ENCODE measurements at places on chromosomes 6 and 20.

- H3K27me3 ChIP-seq: no peaks in the 10 kb centered on the region
- H3K4me1 ChIP-seq: peaks cover 57% of the 10 kb centered on the region
- DNase-seq: no peak
- peaks cover 23% of the 10 kb centered on the region for H3K36me3 ChIP-seq
- H3K4me3 ChIP-seq: no peak overlapping the region
- H3K27ac ChIP-seq: no peak overlapping the region
These were observed 37.4 kb downstream of the ATXN1 start for GRCh38 chr6:16723826-16724225.

DNA sequence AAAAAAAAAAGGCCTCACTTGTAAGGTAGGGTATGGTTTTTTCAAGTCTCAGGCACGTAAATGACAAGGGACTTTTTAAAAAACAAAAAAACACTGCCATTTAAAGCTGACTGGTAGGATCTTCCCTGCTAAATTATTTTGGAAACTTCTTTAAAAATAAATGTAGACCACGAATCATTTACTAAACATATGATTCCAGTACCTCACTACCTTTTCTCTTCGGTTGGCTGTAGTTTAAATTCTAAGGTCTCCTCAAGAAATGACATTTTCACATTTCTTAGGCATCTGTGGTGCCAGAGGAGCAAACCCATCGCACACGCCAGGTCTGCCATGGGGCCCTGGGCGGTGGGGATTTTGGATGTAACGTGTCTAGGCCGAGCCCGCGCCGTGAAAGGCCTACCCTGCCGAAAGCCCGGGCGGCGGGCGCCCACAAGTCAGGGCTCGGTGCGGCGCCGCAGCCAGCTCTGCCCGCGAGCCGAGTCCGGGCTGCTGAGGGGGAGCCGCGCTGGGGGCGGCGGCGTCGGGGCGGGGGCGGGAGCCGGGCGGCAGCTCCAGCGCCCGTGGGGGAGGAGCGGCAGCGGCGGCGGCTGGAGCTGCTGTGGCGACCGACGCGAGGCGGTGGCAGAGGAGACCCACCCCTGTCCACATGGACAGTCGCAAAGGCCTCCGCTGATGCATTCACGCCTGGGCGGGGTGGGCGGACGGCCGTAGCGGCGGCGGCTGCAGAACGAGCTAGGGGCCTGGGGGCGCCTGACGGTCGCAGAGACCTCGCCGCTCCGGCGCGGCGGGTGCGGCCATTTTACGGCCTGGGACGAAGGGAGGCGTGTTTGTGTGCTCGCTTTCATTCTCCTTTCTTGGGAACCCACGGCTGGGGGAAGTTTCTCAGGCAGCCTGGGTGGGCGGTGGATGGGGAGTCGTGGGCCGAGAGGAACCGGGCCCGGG, at the start of gene SENP6:
SENP6 (plus strand) TSS at position 577 of the 942 bp plus-strand sequence. CDS start 645 bp downstream, outside the sequence.
- DNase-seq: peak; percentile 68
- peak within 1 kb of the TSS; percentile 100 for H3K27ac ChIP-seq
- H3K36me3 ChIP-seq: peaks cover 5% of the 10 kb centered on the region
- peaks cover 35% of the 10 kb centered on the region for H3K4me1 ChIP-seq

- peaks cover 21% of the 10 kb centered on the region for H3K4me1 ChIP-seq
- peaks cover under 1% of the 10 kb centered on the region for H3K36me3 ChIP-seq
- no peak overlapping the region for H3K4me3 ChIP-seq
- no peaks in the 10 kb centered on the region for H3K27me3 ChIP-seq
- no peak overlapping the region for H3K27ac ChIP-seq
These were observed 31.3 kb downstream of the TRAM2 start for GRCh38 chr6:52545406-52546119.

GRCh38 chr6:41777551-41778285, 2.0 kb downstream of the FRS3 start:
- H3K27me3 ChIP-seq: no peaks in the 10 kb centered on the region
- H3K27ac ChIP-seq: no peak overlapping the region
- peaks cover 13% of the 10 kb centered on the region for H3K4me1 ChIP-seq

- H3K4me1 ChIP-seq: no peaks in the 10 kb centered on the region
- DNase-seq: no peak
- H3K36me3 ChIP-seq: no peaks in the 10 kb centered on the region
- no peak overlapping the region for H3K27ac ChIP-seq
These were observed 71.3 kb upstream of the FOXC1 start for GRCh38 chr6:1538369-1538768.

DNA sequence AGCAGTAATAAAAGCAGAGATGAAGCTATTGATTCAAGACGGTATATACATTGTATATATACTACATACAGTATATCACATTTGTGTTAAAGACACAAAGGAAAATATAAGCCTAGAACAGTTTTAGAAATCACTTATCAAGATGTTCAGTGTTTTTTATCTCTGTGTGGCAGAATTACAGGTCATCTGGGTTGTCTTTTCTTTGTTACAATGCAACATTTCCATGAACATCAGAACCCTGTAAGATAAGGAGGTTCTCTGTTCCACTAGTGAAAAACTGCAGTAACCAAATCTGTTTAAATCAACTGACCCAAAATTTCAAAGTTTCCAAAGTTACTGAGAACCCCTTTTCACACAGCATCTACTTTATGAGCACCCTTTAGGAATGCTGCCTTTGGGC, 42.2 kb downstream of the B4GALT5 start:
- peaks cover 89% of the 10 kb centered on the region for H3K4me1 ChIP-seq
- DNase-seq: no peak
- no peaks in the 10 kb centered on the region for H3K27me3 ChIP-seq

DNA sequence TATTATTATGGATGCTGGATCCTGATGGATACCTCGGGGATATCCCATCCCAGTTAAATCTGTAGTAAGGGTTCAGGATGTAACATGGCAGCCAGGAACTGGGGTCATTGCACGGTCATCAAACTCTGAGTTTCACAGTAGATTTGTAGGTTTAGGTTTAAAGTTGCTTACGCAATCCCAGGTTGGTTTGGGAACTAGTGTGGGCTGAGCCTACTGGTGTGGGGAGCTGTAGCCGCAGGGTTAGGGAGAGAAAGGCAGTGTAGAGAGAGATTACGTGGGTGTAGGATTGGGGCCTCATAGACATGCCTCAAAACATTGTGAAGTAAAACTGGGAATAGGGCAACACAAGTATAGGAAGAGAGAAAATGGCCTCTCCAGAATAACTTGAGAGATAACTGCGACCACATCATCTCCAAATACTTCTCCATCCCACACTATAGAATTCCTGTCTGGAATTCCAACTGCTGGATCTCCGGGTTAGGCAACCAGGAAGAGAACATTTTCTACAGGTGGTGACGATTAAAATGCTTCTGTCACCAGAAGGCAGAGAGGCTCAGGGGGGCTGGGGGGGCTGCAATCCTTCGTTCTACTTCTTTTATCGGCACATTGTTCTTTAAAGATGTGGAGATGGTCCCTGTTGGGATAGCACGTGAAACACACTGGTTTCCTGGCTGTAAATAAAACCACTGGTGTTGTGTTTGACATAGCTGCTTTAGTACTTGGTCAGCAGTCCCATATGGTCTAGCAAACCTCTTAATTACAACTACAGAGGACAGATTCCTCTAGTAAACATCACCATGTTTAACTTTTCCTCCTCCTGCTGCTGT, 44.9 kb upstream of the TMEM170B start:
- no peak for DNase-seq
- H3K4me1 ChIP-seq: peaks cover 26% of the 10 kb centered on the region
- H3K4me3 ChIP-seq: no peak overlapping the region
- no peaks in the 10 kb centered on the region for H3K27me3 ChIP-seq
- no peak overlapping the region for H3K27ac ChIP-seq
- no peaks in the 10 kb centered on the region for H3K36me3 ChIP-seq

DNA sequence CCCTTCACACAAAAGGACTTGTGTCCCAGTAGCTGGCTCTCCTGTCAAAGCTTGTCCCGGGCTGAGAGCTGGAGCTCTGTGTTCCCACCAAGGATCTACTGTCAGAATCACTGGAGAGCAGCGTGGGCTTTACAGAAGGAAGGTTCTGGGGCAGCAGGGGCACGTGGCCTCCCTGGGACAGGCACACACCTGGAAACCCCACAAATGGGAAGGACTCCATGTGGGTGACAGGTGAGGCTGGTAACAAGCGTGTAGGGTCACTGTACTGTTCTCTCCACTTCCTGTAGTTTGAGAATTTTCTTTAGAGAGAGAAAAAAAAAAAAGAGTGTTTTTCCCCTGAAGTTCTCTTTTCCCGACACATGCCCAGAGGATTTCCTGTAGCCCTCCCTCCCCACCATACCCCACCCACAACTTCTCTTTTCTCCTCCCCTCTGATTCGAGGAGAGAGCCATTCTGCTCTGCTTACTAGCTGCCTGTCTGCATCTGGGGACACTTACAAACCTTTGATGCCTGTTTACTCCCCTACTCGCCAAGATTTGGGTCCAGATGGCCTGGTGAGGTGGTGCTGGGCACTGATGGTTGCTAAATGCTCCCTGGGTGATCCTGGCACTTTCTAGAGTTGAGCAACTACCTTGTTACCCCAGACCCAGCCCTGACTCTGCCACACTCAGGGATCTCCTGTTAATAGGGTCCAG, 84.1 kb upstream of the SIRPA start:
- H3K27me3 ChIP-seq: no peaks in the 10 kb centered on the region
- H3K27ac ChIP-seq: peak overlapping the region; percentile 72
- peak overlapping the region; percentile 33 for H3K4me3 ChIP-seq
- H3K36me3 ChIP-seq: peaks cover 2% of the 10 kb centered on the region
- peaks cover 47% of the 10 kb centered on the region for H3K4me1 ChIP-seq

- DNase-seq: no peak
- H3K27me3 ChIP-seq: peaks cover 17% of the 10 kb centered on the region
- no peak overlapping the region for H3K27ac ChIP-seq
- H3K4me3 ChIP-seq: no peak overlapping the region
- no peaks in the 10 kb centered on the region for H3K4me1 ChIP-seq
These were observed 73.1 kb downstream of the NDUFAF5 start for GRCh38 chr20:13857961-13858360.

DNA sequence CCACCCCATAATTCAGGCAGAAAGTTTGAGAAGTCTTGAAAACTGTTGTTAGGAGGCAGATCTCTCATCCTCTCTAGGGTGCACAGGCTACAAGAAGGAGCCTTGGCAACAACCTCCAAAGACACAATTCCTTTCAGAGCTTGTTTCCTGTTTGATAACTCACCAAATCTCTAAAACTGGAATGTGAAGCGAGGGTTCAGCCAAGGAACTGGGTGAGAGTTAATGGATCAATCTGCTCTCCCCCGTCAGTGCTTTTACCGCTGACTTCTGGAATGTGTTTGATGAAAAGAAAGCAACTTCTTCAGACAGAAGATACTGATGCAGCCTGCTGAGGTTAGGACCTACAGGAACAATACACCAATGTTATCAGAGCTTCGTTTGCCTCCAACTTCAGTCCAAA, 171.8 kb upstream of the BMP2 start:
- no peaks in the 10 kb centered on the region for H3K4me1 ChIP-seq
- H3K4me3 ChIP-seq: no peak overlapping the region
- H3K27ac ChIP-seq: no peak overlapping the region
- no peaks in the 10 kb centered on the region for H3K36me3 ChIP-seq
- no peaks in the 10 kb centered on the region for H3K27me3 ChIP-seq
- DNase-seq: no peak

GRCh38 chr6:133350928-133351327, 109.8 kb downstream of the EYA4 start:
- no peaks in the 10 kb centered on the region for H3K4me1 ChIP-seq
- H3K27ac ChIP-seq: no peak overlapping the region
- H3K36me3 ChIP-seq: no peaks in the 10 kb centered on the region
- DNase-seq: no peak
- H3K4me3 ChIP-seq: no peak overlapping the region

GRCh38 chr6:48714250-48714649, 603.3 kb upstream of the PTCHD4 start:
- H3K36me3 ChIP-seq: no peaks in the 10 kb centered on the region
- no peak overlapping the region for H3K27ac ChIP-seq
- DNase-seq: no peak
- no peak overlapping the region for H3K4me3 ChIP-seq
- no peaks in the 10 kb centered on the region for H3K4me1 ChIP-seq

- H3K4me3 ChIP-seq: no peak overlapping the region
- H3K4me1 ChIP-seq: no peaks in the 10 kb centered on the region
- no peaks in the 10 kb centered on the region for H3K27me3 ChIP-seq
- no peaks in the 10 kb centered on the region for H3K36me3 ChIP-seq
- DNase-seq: no peak
These were observed 129.1 kb downstream of the PACRG start for GRCh38 chr6:162856885-162857284.

GRCh38 chr6:167337675-167338449, 13.0 kb downstream of the TTLL2 start:
- no peaks in the 10 kb centered on the region for H3K4me1 ChIP-seq
- no peak for DNase-seq
- no peaks in the 10 kb centered on the region for H3K36me3 ChIP-seq
- no peak overlapping the region for H3K27ac ChIP-seq
- H3K27me3 ChIP-seq: peaks cover 23% of the 10 kb centered on the region

- no peaks in the 10 kb centered on the region for H3K27me3 ChIP-seq
- no peak overlapping the region for H3K4me3 ChIP-seq
- DNase-seq: no peak
- peaks cover 4% of the 10 kb centered on the region for H3K4me1 ChIP-seq
- H3K27ac ChIP-seq: no peak overlapping the region
These were observed 263.4 kb downstream of the UTRN start for GRCh38 chr6:144548536-144548935.

- H3K27me3 ChIP-seq: no peaks in the 10 kb centered on the region
- H3K36me3 ChIP-seq: no peaks in the 10 kb centered on the region
- no peaks in the 10 kb centered on the region for H3K4me1 ChIP-seq
- no peak overlapping the region for H3K27ac ChIP-seq
These were observed 293.1 kb downstream of the SOX4 start for GRCh38 chr6:21886542-21887151.

DNA sequence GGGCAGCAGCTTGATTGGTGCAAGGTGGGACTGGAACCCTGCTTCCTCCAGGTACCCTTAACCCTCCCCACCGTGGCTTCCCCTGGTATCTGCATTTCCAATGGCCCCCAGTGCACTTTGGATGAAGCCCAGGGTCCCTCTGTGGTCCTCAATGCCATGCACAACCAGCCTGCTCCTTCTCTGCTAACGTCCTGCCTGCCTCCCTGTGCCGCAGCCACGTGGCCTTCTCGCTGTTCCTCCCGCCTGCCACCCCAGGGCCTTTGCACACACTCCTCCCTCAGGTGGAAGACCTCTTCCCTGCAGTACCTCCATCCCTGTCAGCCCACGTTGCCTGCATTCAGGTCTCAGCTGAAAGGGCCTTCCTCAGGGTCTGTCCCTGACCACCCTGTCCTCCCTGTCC, 101.6 kb downstream of the BMP7 start:
- no peaks in the 10 kb centered on the region for H3K4me1 ChIP-seq
- H3K36me3 ChIP-seq: no peaks in the 10 kb centered on the region
- H3K4me3 ChIP-seq: no peak overlapping the region
- peaks cover 6% of the 10 kb centered on the region for H3K27me3 ChIP-seq
- no peak overlapping the region for H3K27ac ChIP-seq

DNA sequence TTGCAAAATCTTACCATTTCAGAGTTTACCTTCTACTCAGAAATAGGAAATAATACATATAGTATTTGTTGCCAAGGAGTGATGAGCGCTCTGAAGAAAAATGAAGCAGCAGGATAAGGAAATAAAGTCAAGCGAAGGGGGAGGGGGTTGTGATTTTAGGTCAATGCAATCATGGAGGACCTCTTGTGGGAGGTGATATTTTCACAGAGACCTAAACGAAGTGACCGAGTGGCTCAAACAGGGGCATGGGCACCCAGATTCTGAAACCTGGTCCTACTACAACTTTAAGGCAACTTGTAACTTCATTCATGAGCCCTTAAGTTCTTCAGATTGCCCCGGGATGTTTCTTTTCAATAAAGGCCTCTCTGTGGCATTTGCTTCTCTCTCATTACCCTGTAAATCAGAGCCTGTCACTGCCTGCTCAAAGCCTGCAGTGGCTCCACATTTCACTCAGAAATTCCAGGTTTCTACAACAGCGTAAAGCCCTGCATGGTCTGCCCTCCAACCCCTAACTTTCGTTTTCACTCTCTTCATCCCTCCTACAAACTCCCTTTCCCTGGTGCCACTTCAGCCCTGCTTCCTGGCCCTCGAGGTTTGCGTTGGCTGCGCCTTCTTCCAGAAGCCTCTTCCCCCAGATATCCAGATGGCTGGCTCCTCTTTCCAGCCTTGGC, 162.7 kb downstream of the TBC1D7 start:
- H3K27me3 ChIP-seq: peaks cover 10% of the 10 kb centered on the region
- no peak overlapping the region for H3K27ac ChIP-seq
- peaks cover 8% of the 10 kb centered on the region for H3K4me1 ChIP-seq
- H3K4me3 ChIP-seq: no peak overlapping the region

All from stimulated activated naive B cell treated with anti-CD40 and anti-IgM and Interleukin-4, amounts not matched to agents 10 μg/mL and 1 μg/mL and 100 μg/mL, for 72 hours (primary cell).